Stimulated activated CD4-positive, alpha-beta T cell treated with anti-CD3 and anti-CD28 coated beads, Interleukin-2, amount 100 ng/mL, for 48 hours (primary cell): ENCODE measurements at places on chromosomes 5 and 9.

- no peak for DNase-seq
Measured at GRCh38 chr9:128406848-128407391, 13.7 kb upstream of the CERCAM start.

GRCh38 chr9:15453956-15454355 lies 31.3 kb downstream of the SNAPC3 start:
- DNase-seq, result no peak

GRCh38 chr9:128969491-128969890 lies 22.0 kb downstream of the NUP188 start:
- DNase-seq, result no peak

- no peak for DNase-seq
Measured at GRCh38 chr5:148765061-148765460, 61.4 kb upstream of the ADRB2 start.

- DNase-seq, result no peak
Measured at GRCh38 chr5:108432024-108432423, 50.1 kb upstream of the FBXL17 start.

- DNase-seq, result no peak
Measured at GRCh38 chr5:132979367-132979940, 16.0 kb upstream of the AFF4 start.

DNA sequence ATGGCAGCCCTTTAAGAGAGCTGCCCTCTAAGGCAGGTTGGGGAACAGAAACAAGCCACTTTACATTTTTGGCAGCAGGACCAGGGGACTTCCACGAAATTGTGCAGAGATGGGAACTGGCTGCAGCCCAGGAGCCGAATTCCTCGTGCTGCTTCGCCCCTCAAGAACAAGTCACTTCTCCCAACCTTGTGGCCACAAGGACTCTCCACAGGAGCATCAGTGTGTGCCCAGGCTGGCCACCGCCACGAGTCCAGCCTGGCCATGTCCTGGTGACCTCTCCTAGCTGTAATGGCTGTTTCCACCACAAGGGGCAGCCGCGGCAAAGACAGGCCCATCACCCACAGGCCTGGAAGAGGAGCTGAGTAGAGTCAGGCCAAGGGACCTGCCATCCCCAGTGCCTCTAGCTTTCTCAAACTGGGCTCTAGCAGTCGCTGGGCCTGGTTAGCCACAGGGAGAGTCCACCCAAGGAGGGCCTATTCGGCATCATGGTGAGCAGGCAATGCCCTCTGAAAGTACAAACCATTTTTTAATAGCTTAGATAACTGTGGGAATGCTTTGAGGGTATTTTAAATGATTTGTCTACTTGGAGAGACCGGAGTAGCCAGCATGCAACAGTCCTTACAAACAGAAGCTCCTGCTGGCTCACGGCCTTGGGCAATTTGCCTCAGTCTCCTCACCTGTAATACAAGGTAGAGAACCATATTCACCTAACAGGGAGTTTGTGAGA lies 129.0 kb downstream of the COL23A1 start:
- peak; percentile 54 for DNase-seq

- DNase-seq, result no peak
Measured at GRCh38 chr9:11149065-11149464, 536.3 kb upstream of the PTPRD start.

- DNase-seq, result no peak
Measured at GRCh38 chr9:107933516-107933915, 443.9 kb upstream of the KLF4 start.

DNA sequence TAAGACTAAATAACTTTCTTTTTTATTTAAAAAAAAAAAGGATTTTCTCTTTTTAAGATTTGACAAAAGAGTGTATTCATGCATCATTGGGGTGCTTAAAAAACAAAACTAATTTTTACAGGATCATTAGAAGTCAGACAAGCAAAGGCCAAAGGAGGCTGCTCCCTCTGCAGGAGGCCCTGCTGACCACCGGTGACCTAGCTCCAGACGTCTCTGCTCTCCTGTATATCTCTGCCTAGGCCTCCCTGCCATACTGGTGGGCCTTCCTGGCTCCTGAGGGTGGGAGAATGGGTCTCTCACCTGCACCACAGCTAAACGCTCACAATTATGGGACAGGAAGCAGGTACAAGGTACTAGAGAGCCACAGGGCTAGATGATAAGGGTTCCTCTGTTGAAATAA lies 36.6 kb downstream of the CSF2 start:
- DNase-seq, result no peak

DNA sequence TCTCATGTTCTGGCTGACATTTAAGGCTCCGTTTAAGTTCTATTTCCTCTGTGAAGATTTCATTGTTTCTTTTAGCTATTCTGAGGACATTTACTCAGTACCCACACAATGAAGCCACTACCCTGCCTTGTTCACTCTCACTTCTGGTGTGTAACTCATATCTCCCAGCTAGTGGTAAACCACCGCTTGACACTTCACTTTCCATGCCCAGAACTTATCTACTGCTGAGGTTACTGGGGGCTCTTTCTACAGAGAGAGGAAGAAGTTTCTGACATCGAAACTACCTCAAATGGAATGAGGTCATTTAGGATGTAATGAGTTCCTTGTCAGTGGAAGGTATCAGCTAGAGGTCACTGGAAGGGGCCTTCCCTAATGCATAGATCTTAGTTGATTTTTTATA lies 501.5 kb downstream of the DMAC1 start:
- peak; percentile 11 for DNase-seq

DNA sequence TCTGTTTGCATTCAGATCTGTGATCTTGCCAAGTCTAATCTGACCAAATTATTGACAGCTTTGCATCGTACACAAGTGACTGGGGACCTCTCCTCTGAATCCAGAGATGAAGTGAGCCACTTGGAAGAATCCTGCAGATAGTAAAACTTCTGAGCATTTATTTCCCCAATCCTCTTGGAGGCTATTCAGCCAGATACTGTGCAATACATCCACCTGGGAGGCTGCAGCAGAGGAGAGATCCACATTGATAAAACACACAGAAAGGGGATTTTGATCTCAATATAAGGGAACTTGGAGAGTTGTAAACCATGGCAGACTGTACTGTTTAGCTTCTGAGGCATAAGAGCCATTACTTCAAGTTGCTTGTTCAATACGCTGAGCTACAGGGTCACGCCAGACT lies 654.6 kb downstream of the MTRR start:
- no peak for DNase-seq

GRCh38 chr9:113446323-113446740 lies 17.2 kb upstream of the RGS3 start:
- DNase-seq, result peak; percentile 10

- no peak for DNase-seq
Measured at GRCh38 chr9:130664251-130665028, at the start of gene PRDM12. Gene PRDM12 (plus strand): TSS chr9:130664594. CDS start chr9:130664654, 60 bp downstream.

DNA sequence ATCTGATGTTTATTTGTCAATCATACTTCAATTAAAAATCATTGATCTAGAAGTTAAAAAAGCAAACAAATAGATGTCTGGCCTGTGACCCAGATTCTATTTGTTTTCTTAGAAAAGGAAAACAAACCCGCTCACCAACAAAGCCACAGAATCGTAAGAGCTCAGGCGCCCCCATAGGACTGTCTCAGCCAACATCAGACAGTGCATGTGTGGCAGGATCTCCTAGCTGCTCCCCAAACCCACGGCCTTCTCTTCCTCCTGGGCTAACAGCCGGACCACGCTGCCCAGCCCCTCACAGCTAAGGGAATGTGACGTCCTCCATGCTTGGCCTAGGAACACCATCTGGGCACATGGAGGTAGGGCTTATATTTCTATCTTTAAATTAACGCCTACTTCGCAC lies 19.4 kb downstream of the OR2Y1 start:
- no peak for DNase-seq

- no peak for DNase-seq
Measured at GRCh38 chr5:133899506-133899905, 68.9 kb downstream of the C5orf15 start.

DNA sequence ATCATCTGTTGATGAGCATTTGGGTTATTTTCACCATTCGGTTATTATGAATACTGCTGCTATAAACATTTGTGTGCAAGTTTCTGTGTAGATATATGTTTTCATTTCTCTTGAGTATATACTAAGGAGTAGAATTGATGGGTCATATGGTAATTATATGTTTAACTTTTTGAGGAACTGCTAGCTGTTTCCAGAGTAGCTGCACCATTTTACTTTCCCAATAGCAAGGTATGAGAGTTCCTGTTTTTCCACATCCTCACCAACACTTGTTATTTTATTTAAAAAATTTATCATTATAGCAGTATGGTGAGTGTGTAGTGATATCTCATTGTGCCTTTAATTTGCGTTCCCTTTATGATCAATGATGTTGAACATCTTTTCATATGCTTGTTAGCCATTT lies 29.2 kb downstream of the CD14 start:
- no peak for DNase-seq

GRCh38 chr9:71001780-71002386 lies 119.5 kb downstream of the TRPM3 start:
- peak; percentile 1 for DNase-seq

GRCh38 chr5:10451137-10451824 lies 9.6 kb downstream of the ROPN1L start:
- DNase-seq, result no peak

DNA sequence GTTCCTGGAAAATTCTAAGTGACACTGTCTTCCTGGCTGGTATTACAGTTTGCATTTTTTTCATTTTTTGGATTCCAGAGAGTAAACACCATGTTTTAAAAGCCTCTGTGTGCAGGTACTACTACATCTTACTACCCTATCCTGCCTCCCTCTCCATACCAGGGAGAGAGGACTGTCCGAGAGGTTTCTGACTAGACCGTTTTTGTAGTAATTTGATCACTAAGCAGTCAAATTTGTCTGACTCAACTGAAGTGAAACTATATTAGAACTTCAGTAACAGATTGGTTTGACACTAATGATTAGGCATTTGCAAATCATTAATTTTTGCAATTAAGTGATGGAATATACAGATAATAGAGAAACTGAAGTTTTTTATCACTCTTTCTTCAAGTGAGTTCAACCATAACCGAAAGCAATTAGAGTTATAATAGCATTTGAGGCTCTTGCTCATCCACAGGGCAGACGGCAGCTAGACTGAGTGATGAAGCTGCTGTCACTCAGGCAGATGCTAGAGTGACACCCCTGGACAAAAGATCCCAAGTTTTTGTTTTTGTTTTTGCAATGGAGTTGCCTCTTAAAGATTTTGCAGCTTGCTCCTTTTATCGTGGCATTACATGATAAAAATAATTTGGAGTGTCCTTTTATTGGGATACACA lies 44.3 kb downstream of the SMARCA2 start:
- DNase-seq, result no peak

GRCh38 chr9:83281306-83282255 lies 218.6 kb upstream of the RASEF start:
- DNase-seq, result no peak

DNA sequence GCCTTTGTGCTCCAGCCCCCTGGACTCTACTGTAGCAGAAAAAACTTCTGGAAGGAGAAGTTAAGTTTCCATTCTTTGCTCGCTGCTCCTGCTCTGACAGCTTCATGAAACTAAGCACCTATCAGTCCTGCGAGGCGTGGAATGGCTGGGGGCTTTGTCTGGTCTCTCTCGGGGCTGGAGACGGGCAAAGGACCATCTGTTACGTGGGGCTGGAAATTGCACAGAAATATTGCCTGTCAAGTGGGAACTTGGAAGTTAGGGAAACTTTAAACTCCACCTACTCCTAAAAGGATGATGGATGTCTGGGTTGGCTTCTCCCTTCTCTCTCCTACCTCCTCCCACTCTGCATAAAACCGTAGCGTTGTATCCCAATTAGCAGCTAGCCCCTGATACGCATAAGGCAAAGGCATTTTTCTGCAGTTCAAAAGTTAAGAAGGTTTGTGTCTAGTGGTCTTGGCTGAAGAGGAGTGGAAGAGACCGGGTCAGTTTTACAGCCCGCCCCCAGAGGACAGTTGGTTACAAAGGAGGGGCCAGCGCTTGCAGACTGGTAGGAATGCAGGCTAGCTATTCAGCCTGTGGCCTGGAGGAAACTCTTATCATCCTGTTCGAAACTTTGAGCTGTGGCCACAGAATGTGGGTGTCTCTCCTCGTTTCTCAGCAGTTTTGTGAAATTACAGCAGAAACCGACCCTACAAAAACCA lies 1.3 kb downstream of the FBXL7 start:
- no peak for DNase-seq

DNA sequence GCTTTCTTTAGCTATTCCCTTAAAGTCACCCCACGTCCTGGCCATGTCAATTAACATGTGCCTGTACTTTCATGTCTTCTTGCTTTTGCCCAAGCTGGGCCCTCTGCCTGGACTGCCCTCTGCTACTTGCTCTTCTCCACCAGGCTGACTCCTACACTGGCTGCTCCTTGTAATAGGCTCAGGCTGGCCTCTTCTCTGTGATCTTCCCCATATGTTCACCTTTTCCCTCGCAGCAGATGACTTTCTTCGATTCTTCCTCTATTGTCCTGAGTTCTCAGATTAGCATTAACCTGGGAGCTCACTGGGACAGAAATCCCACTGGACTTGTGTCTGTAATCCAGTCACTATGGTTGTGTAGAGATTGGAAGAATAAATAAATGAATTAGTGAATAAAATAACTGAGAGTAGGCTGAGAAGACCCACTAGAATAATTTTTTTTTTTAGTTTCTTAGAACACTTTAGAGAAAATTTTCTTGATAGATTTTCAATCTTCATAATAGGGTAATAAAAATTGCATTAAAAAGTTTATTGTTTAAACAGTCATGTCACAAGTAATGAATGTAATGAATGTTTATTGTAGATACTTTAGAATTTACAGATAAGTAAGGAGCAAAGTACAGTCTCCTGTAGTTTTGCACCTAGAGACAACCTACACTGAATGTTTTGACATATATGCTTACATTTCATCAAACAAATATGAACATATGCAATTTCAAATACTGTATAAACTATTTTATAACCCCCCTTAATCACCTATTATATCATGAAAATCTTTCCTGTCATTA lies 47.4 kb upstream of the TNFSF15 start:
- DNase-seq, result no peak

DNA sequence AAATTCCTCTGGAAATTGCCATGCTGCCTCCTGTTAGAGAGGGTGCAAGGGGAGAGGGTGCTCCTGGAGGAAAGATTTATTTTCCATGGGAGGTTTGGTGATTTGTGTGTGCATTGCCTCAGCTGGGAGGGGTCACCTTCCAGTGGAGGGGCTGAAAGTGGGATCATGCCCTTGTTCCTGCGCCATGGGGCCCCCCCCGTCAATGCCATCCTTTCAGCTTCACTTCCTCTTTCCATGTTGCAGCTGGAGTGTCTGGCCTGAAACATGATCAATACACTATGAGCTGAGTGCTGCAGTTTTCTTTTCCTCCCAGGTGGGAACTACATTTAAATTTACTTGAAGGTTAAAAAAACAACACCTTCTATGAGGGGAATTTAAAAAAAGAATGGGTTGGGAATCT lies 176.8 kb downstream of the MELK start:
- DNase-seq, result no peak

DNA sequence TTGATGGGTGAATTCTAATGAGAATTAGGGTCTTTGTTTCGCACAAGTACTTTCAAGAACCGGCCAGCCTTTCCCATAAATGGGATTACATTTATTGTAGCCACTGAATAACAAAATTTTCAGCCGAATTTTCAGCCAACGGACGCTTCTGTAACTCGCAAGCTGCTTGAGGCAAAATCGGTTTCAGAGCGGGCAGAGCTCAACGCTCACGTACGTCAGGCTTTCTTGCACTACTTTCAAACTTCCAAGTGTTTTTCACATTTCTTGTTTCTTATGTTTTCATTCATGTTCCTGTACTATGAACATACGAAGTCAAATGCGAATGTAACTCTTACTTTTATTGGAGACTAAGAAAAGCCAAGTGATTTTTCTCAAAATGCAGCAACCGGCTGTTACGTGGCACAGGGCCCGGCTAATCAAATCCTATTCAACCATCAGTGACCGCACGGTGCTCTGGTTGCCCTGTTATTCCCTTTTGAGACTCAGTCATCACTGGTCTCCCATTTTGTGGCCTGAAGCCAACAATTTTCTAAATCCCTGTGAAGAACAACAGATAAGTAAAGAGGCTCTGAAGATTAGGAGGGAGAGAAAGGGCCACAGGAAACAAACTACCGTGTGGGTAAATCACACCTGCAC lies 68.5 kb downstream of the SLC28A3 start:
- DNase-seq, result no peak
